GM03348 (cell line): ENCODE measurements at places on chromosomes 4 and X.

DNA sequence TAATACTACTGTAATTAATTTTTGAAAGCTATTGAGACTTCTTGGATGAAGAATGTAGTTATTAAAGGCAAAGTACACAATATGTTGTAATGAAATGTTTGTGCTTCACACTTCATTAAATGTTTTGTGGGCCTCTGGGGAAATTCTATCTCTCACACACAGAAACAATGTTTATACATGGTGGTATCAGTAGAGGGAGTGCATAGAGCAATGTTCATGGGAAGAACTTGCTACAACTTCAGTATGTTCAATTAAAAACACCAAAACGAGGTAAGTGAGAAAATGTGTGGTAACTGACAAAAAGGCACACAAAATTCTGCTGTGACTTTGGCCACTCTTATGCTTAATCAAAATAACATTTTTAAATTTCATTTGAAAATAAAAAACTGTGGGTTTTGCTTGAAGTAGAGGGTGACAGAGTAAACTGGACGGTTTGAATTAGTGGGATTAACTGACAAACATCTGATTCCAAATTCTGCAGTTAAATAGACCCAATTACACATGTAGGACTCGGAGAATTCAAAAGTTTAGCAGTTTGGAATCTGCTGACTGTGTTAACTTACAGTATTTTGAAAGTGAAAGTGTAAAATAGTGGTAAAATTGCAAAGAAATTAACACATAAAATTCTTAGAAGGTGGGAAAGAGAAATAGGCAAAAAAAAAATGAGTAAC lies 111.4 kb upstream of the TTC29 start:
- peak; percentile 13 for DNase-seq

- no peak for DNase-seq
Observed at GRCh38 chr4:55446578-55446922, 50.8 kb downstream of the TMEM165 start.

DNA sequence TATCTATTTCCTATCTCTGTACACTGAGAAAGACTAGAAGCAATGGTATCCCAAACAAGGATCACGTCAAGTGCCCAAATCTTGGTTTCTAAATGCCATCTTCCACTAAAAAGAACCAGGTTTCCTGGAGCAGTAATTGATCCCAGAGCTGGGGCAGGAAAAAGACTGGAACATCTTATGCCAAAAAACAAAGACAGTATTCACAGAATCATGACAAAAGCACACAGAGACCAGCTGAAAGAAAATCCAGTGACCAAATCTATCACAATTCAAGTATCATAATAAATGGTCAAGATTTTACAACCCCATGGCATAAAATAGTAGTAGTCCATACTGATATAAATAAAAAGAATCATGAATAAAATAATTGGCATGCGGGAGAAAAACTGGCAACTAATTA lies 44.9 kb downstream of the CENPC start:
- no peak for DNase-seq

DNA sequence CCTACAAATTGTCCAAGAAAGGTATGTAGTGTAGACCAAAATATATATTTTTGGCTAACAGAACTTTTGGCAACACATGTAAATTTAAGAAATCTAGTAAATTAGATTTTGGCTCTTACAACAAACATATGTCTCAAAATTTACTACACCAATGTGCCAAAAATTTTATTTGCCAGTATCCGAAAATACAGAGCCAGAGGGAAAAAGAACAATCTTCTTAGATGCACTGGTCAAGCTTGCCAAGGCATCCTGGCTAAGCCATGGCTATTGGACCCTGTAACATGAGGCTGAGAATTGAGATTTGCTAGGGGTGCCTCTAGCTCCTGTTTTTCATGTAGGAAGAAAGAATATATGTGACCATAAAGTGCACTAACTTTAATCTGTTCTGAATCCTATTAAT lies 91.8 kb downstream of the GABRG1 start:
- DNase-seq = no peak

GRCh38 chr4:185740471-185740873 lies 71.5 kb downstream of the SORBS2 start:
- no peak for DNase-seq

- no peak for DNase-seq
Observed at GRCh38 chr4:17283832-17284231, 228.1 kb downstream of the QDPR start.

GRCh38 chr4:137968956-137969678 lies 273.0 kb downstream of the SLC7A11 start:
- peak; percentile 19 for DNase-seq

DNA sequence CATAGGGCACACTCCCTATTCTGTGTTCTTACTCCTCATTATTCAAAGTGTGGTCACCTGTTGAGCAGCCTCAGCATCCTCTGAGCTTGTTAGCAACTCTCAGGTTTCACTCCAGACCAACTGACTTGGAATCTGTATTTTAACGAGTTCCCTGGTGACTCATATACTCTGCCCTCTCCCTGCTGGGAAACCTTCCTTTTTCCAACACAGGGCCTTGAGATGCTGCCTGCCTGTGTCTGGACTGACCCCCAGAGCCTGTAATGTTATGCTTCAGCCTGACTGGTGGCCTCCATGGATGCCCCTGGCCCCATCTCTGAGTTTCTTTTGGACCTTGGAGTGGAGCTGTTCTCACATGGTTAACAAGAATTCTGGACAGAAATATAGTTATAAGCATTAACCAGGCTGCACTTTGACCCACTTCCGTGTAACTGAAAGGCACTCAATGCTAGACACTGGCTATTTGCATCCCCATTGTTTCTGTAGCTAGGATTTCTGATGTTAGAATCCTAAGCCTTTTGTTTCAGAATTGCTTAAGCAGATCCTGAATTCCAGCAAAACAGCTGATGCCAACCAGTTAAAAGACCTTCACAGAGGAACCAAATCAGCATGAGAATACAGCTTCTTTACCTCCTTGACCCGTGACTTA lies 262.6 kb downstream of the STIM2 start:
- no peak for DNase-seq

DNA sequence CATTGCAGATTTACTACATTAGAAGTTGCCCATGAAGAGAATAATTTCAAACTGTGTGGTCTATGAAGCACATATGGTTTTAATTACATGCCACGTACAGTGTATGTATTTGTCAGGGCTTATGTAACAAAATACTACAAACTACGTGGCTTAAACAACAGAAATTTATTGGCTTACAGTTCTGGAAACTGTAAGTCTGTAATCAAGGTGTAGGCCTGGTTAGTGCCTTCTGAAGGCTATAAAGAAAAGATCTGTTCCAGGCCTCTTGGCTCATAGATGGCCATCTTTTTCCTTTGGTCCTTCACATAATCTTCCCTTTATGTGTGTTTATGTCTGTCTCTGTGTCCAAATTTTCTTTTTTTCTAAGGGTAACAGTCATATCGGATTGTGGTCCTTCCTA lies 1160.2 kb downstream of the FAM133A start:
- no peak for DNase-seq

DNA sequence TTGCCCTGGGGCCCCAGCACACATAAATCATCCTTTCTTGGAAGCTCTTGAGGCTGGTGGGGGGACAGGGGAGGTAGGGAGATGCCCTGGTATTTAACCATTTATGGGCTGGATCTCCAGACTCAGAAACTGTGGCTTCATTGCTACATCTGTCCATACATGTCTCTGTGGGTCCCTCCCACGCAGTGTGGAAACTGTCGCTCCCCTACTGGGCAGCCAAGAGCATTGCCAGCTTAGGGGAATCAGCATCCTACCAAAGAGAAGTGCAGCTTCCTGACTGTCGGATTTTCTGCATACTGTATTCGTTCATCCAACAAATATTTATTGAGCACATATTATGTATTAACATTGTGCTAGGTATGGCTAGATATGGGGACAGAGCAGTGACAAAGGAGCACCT lies 3.7 kb downstream of the GRIPAP1 start:
- DNase-seq = no peak
